Posterior cingulate gyrus (tissue), 11 donors: ENCODE measurements at places on chromosomes 7 and 10.

DNA sequence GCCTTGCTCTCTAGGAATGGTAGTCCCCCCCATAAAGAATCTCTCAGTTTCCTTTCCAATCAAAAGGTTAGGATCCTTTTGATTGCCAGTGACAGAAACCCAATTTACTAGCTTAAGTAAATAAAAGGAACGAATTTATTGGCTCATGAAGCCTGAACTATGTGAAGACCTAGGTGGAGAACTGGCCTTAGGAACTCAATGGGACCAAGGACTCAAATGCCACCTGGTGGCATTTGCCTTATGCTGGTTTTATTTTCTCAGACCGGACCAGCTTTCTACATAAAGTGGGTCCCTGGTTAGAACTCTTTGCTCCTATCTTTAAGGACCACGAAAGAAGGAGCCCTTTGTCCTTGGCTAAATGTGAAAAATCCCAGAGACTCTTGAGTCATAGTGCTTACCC, 25.4 kb downstream of the CFTR start:
- no peak for DNase-seq

GRCh38 chr7:110808361-110808760, 282.6 kb upstream of the LRRN3 start:
- no peak for DNase-seq

DNA sequence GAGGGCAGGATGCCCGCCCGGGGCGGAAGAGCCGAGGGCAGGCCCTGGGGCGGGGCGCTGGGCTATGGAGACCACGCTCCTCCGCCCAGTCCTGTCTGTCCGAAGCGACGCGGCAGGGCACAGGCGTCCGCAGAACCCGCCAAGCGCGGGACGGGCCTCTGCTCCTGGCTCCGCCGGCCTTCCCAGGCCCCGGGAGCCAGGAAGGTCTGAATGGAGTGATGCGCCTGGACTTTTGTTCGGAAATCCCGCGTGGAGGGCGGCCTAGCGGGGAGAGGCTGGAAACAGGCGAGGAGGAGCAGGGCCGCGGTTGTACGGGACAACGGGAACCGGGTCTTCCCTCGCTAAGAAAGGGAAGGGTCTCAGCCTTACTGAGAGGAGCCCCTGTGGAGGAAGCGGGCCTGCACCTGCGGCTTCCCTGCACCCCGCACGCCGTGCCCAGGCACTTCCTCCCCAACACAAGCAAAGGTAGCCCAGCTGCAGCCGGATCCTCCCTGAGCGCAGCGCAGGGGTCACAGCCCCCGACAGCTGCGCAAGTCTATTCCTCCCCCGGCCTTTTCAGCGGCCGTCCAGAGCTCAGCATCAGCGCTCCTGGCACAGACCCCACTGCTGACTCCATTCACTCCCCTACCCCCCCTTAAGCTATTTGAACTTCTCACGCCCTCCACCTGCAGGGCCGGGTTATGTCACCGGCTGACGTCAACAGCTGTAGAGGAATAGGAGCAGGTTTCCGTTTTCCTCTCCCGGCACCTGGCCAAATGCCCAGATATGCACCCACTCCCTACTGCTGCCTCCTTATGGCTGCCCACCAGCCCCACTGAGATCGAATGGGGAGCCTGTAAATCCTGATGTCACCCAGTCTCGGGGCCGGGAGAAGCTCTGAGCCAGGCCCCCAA, 143.2 kb upstream of the RET start:
- peak; percentile 78 for DNase-seq

DNA sequence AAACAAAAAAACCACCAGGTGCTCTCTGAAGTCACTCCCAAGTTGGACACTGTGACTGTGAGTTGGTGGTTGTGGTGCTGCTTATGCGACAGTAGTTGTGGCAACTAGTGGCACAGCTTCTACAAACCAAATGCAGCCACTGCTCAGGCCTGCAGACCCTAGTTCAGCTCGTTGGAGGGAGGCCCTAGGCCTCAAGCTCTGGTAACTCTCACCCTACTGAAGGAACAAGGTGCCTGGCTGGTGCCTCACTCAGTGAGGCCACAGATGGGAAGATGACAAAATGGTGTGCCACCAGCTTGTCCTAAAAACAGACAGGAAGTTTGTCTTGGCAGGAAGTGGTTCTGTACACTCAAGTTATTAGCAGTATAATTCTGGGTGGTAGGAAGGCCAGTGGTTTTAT, 45.3 kb upstream of the RAPGEF5 start:
- no peak for DNase-seq

DNA sequence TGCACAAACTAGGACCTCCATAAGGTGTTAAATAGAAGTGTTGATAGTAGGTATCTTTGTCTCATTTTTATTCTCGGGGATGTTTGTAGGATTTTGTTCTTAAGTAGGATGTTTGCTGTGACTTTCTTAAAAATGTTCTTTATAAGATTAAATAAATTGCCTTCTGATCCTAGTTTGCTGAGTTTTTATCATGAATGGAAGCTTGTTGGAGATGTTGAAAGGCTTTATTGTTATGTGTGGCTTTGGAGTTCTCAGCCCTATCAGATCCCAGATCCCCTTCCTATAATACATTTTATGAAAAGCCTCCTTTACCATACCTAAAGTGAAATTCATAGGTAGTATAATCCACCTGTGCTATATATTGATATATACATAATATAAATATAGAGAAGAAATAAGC, 40.1 kb downstream of the NHLRC2 start:
- no peak for DNase-seq

DNA sequence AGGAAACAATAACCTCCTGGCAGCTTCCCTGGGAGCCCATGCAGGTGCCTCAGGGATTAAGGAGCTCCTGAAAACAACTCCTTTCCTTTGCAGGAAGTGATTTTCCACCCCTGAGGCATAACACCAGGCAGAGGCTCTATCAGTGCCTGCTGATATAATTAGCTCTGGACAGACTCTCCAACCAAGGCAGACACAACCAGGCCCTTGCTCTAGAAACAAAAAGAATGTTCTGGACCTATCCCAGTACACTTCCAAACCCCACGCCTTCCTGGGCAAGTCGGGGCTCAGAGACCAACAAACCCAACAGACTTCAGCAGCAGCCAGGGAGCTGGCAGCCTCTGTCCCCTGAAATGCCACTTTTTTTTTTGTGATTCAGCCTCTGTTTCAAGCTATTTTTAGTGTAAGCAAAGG, 247.1 kb downstream of the KCNMA1 start:
- no peak for DNase-seq

GRCh38 chr7:39702133-39702532, 78.8 kb downstream of the RALA start:
- no peak for DNase-seq

GRCh38 chr7:112104120-112104519, 102.1 kb downstream of the DOCK4 start:
- no peak for DNase-seq

DNA sequence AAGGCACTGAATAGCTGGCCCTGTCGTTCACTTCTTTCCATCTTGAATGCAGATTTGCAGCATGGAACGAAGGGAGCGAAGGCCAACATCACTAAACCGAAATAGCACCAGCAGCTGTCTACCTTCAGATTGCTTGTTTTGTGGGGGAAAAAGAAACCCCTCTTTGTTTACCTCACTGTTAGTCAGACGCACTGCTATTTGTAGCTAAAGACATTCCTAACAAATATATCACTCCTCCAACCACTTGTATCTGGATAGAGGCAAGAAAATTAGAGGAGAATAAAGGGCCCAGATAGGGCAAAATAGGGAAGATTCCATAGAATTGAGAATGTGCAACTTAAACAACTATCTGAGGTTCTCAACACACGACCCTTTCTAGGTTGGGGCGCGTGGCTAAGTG, 26.5 kb downstream of the ANK3 start:
- no peak for DNase-seq

DNA sequence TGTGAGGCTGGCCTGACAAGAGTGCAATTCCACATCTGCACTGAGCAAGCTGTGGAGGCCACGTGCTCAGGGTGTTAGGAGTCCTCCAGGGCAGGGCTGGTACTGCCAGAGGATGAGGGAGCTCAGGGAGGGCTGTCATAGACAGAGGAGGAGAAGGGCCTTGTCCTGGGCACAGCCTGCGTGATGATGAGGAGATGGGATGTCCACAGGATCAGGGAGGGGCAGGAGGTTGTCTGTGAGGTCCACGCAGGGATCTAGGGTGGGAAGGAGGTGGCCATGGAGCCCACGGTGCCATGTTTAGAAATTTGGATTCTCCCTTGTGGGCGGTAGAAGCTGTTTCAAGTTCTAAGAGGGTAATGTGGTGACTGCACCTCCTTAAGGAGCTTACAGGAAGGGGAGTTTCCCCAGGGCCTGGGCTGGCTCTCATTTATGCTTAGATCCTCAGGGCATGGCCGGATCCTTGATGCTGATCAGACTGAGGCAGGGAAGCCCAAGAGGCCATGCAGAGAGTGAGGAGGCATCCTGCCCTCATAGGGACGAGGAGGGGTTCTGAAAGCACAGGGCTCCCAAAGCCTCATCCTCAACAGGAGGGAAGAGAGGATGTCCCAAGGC, 30.3 kb downstream of the CHAT start:
- DNase-seq = no peak

- no peak for DNase-seq
Measured at GRCh38 chr10:43839973-43840372, 191.3 kb upstream of the ZNF32 start.

- no peak for DNase-seq
Measured at GRCh38 chr7:21550821-21551531, 8.1 kb downstream of the DNAH11 start.

DNA sequence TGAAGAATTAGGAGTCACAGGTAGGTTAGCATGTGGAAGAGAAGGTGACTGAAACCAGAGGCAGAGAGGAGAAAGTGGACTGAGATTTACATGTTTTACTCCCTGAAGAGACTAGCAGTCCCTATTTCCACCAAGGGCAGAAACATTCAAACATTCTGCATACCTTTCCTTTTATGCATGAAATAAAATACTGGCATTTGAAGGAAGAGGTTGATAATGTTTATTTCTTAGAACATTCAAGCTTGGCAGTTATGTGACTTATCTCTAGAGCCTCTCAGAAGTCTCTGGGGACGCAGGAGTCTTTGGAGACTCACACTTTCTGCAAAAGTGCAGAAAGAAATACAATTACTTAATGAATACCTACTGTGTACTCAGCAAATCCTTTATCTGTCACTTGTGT, 507.1 kb upstream of the C7orf33 start:
- no peak for DNase-seq

DNA sequence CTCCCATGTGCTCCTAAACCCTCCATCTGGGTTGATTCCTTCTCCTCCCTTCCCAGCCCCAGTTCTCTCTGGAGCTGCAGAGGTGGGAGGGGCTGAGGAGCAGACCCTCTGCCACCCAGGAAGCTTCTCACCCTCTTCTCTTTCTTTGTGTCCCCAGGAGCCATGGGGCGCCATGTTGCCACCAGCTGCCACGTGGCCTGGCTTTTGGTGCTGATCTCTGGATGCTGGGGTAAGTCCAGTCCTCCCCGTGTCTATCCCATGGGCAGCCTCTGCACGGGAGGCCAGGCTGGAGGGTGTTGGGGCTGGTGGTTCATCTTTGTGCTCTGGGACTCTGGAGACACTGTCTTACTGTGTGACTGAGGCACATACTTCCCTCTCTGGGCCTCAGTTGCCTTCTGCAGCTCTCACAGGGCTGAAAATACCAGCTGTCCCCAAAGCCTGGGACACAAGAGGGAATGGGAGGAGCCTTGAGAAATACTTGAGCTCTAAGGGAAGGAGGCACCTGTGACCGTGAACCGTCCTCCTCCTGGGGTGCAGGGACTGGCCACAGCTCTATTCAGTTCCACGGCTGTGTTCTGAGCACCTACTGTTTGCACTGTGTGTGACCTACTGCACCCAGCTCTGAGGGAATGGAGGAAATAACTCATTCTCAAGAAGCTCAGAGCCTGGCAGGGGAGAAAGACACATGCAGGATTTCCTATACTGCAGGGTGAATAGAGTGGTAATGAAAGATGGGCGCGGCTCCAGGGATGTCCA, 43.1 kb downstream of the CDH23 start:
- no peak for DNase-seq

DNA sequence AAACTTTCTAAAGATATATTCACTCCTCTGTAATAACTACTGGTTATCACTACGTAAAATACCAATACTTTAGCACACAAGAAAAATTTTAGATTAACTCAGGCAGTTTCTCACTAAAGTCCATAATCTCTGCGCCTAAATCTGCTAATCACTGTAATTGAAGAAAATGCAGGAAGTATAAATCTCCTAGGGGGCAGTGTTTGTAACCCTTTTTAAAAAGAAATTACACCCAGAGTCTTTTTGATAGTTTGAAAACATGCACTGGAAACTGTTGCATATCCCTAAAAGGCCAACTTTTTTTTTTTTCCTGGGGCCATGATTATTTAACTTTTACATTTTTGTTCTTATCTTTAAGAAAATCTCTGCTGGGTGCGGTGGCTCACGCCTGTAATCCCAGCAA, 209.6 kb downstream of the KIAA1217 start:
- no peak for DNase-seq

- no peak for DNase-seq
Measured at GRCh38 chr10:110698782-110699201, 54.7 kb downstream of the RBM20 start.

GRCh38 chr7:150429699-150430098, 20.7 kb upstream of the GIMAP8 start:
- no peak for DNase-seq

DNA sequence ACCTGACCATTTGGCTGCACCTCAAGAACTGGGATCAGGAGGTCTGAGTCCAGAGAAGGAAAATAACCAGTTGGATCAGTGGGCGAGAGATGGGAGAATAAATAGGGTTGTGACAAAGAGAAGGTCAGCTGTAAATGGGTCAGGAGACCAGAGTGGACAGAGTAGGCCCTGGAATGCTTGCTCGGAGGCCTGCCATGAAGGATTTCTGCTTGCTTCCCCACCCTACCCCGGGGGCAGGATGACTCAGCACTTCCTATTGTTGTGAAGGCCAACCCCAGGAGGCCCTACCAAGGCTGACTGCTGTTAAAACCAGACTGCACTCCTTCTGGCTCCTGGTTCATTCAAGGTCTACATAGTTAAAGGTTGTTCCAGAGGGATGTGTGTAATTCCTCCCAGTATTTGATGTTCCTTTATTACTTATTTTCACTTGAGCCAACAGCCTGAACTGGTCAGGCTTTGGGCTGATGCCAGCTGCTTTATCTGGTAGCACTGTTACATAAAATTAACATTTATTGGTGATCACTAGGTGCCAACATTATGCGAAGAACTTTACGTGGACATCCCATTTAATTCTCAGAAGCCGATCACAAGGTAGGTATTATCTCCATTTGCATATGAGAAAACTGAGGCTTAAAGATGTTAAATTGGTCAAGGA, 27.3 kb upstream of the IFRD1 start:
- no peak for DNase-seq

- DNase-seq = no peak
Measured at GRCh38 chr10:71468363-71469094, 71.8 kb downstream of the CDH23 start.
